CD8-positive, alpha-beta T cell (primary cell): ENCODE measurements at places on chromosomes 4 and X.
A peak's percentile ranks its signal among the peaks of the same experiment; 100 is the strongest.

DNA sequence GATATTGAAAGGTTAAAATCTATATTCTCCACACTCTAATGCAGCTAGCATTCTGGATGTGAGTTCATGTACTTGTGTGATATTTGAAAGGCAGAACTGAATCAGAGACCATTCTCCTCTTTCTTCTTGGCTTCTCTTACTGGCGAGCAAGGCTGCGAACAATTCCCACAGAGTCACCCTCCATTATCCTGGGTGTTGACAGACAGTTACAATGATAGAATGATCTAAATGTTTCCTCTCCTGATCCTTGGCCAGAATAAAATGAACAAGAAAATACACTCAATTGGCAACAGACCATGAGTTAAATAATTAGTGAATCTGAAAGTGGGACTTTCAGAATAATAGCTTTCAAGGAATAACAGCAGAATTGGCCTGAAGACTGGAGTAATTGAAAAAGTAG, 342.8 kb downstream of the RAPGEF2 start:
- no peak for DNase-seq

DNA sequence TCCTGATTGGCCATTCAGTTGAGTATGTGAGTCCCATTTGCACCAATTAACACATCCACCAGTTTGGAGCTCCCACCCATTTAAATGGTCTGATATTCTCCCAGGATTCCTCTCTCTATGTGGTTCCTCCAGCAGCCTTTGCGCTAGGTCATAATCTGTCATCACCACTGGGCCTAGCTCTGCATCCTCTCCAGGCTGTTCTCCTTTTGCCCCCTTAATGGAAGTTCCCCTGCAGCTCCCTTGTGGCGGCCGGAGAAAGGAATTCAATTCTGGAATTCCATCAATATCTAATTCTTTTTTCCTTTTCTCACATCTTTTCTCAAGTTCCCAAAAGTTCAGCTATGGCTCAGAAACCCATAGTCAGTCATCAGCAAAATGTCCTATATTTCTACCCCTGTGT, 2184.4 kb upstream of the AGA start:
- DNase-seq: no peak

DNA sequence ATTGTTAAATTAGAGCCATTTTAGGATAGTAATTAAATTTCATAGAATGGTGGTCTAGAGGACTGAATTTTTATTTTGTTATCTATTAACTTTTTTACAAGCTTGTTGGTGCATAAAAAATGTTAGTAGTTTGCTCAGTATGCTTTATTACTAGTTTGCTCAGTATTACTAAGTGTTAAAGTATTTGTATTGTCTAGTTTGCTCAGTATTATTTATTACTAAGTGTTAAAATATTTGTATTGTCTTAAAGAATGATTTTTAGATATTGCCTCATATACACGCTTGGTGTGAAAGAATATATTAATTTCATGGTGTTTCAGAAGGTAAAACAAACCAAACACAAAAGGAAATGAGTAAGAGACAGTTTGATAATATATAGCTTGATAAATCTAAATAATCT, 268.4 kb upstream of the MAGEB18 start:
- no peak for DNase-seq

- no peak for DNase-seq
Observed at GRCh38 chrX:71604141-71604540, 14.2 kb downstream of the CXCR3 start.

DNA sequence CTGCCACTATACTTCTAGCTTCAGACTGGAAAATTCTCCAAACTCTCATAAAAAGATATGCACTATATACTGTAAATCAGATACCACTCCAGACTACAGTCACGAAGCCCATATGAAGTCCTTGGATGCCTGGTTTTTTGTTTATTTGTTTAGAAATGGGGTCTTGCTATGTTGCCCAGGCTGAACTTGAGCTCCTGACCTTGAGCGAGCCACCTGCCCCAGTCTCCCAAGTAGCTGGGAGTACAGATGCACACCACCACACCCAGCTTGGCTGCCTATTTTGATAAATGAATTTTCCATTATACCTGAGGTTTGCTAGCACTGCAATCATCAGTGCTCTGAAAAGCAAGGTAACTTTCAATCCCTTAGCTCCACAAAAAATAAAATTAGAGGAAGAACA, 53.1 kb downstream of the ELF2 start:
- no peak for DNase-seq

- no peak for DNase-seq
Observed at GRCh38 chr4:110138551-110138950, 59.9 kb downstream of the ELOVL6 start.

GRCh38 chr4:176883108-176883550, 90.4 kb upstream of the VEGFC start:
- DNase-seq: no peak

GRCh38 chr4:42642101-42642797, 14.7 kb downstream of the ATP8A1 start:
- no peak for DNase-seq

GRCh38 chrX:66200855-66201795, 37.1 kb downstream of the HEPH start:
- peak; percentile 1 for DNase-seq

- DNase-seq: no peak
Observed at GRCh38 chrX:23066588-23067281, 67.0 kb downstream of the DDX53 start.

DNA sequence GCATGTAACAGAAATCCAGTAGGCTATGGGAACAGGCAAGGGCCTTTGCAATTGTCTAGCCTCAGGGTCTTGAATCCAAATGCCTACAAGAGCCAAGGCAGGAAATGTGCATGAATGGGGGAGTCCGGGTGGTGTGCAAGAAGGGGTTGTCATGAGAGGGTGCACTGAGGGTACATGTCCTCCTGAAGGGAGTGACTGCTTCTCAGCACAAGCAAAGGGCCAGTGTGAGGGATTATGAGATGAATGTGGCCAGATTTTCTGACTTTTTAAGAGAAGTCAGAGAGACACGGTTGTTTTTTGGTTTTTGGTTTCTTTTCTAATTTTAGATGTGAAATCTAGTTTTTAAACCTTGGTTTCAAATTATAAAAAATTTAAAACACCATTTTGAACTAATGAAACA, 76.5 kb upstream of the LSM6 start:
- no peak for DNase-seq

DNA sequence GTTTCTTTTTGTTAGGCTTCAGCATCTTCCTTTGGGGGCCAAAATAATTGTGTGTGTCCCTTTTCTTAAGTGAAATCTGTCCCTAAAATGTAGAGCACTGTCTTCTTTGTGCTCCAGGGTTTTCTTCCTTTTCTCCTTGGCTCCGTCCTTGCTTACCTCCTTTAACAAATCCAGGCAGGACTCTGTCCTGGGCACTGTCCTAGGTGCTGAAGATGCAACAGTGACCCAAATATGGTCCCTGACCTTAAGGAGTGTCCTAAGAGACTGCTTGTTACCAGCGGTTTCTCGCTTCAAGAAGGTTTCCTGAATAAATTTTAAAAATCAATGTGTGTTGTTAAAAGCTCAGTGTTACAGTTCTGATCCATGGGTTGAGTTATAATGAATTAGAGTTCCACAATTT, 471.8 kb downstream of the KCNIP4 start:
- DNase-seq: no peak

DNA sequence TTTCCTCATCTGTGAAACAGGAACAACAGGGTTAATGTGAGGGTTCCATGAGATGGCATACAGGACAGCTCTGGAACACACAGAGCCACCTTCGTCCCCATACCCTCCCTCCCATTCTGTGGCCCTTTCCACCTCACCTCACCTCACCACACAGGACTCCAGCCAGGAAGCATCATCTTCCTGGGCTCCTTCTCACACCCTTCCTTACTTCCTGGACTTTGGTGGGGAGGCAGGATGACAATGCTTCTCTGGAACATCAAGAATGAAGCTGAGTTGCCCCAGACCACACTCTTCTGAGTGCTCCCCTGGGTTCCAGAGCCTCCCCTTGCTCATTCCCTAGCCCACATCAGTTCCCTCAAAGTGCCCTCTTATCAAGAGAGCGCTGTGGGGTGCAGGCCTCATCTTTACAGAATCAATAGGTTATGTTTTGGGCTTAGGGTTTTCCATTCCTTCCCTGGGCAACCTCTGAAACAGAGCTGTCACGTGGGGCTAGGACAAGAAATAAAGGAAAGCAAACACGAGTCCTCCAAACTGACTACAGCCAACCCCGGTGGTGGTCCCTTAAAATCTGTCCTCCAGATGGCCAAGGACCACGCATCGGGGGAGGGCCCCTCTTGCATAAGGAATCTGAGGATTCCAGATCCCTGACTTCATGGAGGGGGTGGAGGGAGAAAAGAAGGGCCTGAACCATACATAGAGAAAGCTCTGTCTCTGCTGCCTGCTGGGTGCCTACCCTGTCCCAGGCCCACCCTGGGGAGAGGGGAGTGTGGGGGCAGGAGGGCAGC, 74.4 kb upstream of the ATP6AP2 start:
- DNase-seq: no peak

DNA sequence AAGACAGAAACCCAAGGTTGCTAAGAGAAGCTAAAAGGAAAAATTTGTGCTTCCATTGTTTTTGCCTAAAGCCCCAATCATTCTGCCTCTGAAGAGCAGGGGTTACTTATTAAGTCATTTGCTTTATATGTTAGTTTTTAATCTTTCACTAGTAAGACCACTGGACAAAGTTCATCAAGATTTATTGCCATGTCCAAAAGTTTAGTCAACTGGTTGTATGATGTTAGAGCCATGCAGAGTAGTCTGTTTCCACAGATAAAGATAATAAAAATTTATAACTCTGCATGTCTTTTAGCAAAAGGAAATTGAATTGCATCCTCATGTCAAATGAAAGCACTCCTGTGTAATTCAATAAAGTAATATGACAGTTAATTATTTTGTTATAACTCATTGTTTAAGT, 75.8 kb upstream of the PRKG2 start:
- no peak for DNase-seq

DNA sequence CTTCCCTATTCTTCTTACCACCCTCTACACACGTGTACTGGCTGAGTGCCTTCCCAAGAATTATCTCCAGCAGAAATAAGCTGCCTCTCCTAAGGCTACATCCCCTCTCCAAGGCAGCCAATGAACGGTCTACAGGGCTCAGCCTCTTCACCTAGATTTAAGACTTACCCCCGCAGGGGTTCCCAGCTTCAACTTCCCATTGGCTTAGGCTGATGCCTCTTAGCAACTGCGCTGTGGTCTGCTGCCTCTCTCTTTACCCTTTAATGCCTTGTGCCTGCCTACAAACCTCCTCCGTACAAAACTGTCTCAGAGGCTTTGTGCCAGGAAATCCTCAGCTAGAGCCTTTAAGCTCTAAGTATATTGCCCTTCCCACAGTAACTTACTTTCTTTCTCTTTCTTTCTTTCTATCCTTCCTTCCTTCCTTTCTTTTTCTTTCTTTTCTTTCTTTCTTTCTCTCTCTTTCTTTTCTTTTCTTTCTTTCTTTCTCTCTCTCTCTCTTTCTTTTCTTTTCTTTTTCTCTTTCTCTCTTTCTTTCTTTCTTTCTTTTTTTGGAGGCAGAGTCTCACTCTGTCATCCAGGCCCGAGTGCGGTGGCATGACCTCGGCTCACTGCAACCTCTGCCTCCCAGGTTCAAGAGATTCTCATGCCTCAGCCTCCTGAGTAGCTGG, 15.1 kb upstream of the PIGA start:
- DNase-seq: no peak

GRCh38 chr4:127000846-127001245, 631.9 kb upstream of the INTU start:
- DNase-seq: no peak

GRCh38 chrX:10533696-10534365, 86.6 kb downstream of the MID1 start:
- no peak for DNase-seq

- no peak for DNase-seq
Observed at GRCh38 chr4:153585026-153585425, 99.1 kb upstream of the TLR2 start.

GRCh38 chrX:19682712-19683331, 167.5 kb upstream of the MAP3K15 start:
- DNase-seq: peak; percentile 90

DNA sequence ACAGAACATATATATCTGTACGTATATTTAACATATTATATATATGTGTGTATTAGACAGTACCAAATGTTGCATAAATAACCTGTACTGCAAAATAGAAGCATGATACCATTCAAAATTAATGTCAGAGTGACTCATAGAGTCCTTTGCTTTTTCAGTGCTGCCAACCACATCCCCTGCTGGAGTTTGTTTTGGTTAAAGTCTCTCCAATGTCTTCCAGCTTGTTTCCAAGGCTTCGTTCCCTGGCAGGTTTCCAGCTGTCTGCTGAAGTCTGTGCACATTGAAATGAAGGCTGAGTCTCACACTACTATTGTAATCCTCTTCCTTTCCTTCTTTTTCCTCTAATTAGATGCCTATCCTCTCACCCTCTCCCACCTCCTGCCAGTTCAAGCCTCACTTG, 14.9 kb downstream of the NRK start:
- DNase-seq: no peak

DNA sequence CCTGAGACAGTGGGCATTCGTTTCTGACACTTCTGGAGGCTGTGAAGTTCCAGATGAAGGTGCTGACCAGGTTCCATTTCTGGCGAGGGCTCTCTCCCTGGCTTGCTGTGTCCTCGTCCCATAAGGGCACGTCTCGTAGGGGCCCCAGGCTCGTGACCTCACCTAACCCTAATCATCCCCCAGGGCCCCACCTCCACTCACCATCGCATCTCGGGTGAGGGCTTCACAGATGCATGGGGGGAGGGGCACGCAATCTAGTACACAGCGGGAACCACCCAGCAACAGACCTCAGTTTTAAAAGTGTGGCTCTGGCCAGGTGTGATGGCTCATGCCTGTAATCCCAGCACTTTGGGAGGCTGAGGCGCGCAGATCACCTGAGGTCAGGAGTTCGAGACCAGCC, 22.1 kb downstream of the PDE6B start:
- no peak for DNase-seq

GRCh38 chr4:53654300-53654758, 63.0 kb upstream of the LNX1 start:
- no peak for DNase-seq

DNA sequence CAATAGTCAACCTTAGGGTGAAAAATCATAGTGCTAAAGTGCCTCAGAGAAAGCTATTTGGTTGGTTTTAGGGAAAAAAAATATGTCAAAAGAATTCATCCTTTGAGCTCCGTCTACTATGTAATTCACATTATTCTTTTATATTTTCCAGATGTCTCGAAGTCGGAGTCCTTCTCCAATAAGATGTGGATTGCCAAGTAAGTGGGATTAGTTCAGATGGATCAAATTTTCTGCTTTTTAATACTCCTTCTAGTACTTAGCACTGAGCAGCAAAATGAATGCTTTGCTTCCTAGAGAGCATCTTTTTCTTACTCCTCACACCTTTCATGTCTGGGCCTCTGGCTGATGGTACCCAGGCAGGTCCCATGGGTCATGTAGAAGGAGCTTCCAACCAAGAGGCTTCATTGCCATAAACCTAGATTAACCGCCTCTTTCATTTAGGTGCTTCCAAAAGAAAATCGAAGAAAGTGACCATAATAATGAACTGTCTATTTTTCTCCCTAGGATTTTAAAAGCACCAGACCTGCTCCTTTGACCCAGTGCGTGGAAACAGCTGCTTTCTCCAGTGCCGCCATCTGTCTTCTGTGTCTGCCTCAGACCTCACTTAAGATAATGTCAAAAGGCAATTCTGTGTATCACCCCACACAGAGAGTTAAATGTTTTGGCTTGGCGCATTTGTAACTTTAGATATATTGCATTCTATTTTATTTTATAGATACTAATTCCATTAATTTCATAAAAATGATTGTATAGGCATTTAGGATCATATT, 43.5 kb downstream of the SPATA18 start:
- DNase-seq: no peak
